ENCODE measurements at places on chromosomes 16 and 17.
A peak's percentile ranks its signal among the peaks of the same experiment; 100 is the strongest.

DNA sequence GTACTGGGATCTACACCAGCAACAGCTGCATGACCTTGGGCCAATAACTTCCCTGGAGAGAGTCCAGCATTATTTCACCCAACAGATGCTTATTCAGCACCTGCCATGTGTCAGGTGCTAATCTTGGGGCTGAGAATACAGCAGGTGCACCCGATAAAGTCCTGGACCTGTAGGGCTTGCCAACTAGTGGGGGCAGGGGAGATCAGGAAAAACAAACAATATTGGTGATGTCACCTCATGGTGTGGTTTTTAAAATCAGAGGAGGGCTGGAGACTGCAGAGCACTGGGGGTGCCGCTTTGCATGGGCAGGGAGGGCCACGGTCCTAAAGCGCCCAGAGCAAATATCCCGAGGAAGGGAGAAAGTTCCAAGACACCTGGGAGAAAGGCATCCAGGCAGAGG is 218.8 kb downstream of the C16orf95 start:
- no peak for DNase-seq
- H3K27ac ChIP-seq = no peak overlapping the region
- H3K4me3 ChIP-seq = no peak overlapping the region
- H3K4me1 ChIP-seq = no peaks in the 10 kb centered on the region

DNA sequence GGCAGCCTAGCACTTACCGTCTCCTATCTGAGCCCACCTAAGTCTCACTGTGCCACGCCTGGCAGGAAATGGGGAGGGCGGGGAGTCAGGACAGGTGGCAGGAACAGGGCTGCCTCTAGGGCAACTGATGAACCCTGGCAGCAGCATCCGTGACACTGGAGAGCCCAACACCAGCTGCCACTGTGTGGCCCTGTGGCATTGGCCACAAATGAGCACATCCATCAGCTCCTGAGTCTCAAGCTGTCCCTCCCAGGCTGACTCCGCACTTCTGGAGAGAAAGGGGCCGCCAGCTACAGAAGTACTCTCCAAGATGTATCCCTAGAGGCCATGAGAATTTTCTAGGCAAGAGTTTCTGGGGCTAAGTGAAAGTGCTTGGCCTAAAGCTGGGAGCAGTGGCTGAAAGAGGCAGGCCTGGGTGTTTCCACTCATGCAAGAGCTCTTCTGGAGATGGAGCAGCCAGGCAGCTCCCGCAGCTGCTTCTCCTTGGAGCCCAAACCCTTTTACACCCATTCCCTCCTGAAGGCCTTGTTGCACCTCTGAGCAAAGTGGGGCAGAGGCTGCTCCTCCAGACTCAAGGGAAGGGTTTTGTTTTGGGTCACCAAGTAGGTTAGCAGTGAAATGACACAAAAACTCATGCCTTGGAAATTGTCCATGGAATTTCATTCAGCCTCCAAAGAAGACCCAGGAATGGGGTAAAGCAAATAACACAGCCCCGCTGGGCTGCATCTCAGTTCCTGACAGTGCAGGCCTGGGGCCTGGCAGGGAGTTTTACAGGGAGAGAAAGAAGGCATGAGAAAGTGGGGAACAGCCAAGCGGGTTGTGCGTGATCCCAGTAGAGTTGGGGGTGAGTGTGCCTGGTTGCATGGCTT is 25.8 kb downstream of the PEMT start:
- no peaks in the 10 kb centered on the region for H3K4me1 ChIP-seq
- H3K36me3 ChIP-seq = no peaks in the 10 kb centered on the region
- H3K4me3 ChIP-seq = no peak overlapping the region
- H3K27me3 ChIP-seq = no peaks in the 10 kb centered on the region

- no peaks in the 10 kb centered on the region for H3K36me3 ChIP-seq
- H3K4me3 ChIP-seq = no peak overlapping the region
- H3K27ac ChIP-seq = no peak overlapping the region
- DNase-seq = no peak
- no peaks in the 10 kb centered on the region for H3K27me3 ChIP-seq
Observed at GRCh38 chr17:56392321-56392720, 201.2 kb upstream of the NOG start.

DNA sequence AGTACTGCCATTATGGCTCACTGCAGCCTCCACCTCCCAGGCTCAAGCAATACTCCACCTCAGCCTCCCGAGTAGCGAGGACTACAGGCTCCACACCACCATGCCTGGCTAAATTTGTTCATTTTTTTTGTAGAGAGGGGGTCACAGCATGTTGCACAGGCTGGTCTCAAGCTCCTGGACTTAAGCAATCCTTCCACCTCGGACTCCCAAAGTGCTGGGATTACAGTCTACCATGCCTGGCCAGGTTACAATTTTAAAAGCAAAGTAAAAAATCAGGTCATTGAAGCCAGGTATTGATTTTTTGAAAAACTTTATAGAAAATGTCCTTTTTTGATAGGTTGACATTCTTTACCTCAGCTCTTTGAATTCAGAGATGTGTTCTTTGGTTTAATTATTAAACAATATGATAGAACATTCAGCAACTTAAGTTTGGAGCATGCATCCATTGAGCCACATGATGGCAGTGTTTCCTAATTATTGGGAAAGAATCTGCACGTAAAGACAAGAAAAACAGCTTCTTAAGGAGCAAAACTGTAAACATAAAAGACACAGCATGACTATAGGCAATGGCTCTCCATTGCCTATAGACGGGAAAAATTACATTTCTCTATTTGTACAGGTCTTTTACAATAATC is 1.7 kb upstream of the SLC16A11 start:
- no peaks in the 10 kb centered on the region for H3K36me3 ChIP-seq
- H3K4me3 ChIP-seq = peak overlapping the region; percentile 52
- peak; percentile 79 for DNase-seq
- H3K4me1 ChIP-seq = 0 out of 2 replicates have a peak, but pooled peaks cover 10% of the 10 kb centered on the region
- H3K27me3 ChIP-seq = peaks cover 67% of the 10 kb centered on the region

GRCh38 chr16:16148755-16149154 is 74.5 kb downstream of the ABCC6 start:
- no peaks in the 10 kb centered on the region for H3K4me1 ChIP-seq
- no peak for DNase-seq
- no peaks in the 10 kb centered on the region for H3K27me3 ChIP-seq
- H3K27ac ChIP-seq = no peak overlapping the region

- H3K36me3 ChIP-seq = no peaks in the 10 kb centered on the region
- H3K4me1 ChIP-seq = peaks cover 16% of the 10 kb centered on the region
- H3K27ac ChIP-seq = peak overlapping the region; percentile 43
- H3K4me3 ChIP-seq = no peak overlapping the region
- no peaks in the 10 kb centered on the region for H3K27me3 ChIP-seq
Observed at GRCh38 chr16:54846766-54847165, 83.9 kb upstream of the IRX5 start.

- no peaks in the 10 kb centered on the region for H3K27me3 ChIP-seq
- H3K4me1 ChIP-seq = peaks cover 9% of the 10 kb centered on the region
Observed at GRCh38 chr17:77128896-77129567, 11.7 kb upstream of the SEC14L1 start.

DNA sequence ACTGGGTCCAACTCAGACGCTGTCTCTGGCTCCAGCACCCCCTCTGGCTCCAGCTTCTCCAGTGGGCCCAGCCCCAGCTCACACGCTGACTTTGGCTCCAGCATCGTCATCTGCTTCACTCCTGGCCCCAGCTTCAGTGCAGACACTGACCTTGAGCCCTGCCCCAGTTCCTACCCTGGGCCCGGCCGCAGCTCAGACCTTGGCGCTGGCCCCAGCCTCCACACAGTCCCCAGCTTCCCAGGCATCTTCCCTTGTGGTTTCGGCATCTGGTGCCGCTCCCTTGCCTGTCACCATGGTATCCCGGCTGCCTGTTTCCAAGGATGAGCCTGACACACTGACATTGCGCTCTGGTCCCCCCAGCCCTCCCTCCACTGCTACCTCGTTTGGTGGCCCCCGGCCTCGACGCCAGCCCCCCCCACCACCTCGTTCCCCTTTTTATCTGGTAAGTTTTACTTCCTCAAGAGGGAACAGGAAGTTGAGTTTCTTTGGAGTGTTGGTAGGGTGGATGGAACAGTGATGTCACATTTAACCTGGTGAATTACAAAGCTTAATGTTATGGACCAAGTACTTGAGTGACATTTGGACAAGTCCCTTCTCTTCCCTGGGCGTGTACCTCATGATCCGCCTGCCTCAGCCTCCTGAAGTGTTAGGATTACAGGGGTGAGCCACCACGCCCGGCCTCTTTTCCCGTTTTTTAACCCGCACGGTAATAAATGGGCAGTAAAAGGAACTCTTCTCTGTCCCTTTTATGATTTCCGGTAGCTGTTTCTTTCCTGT is 23.4 kb upstream of the PHKG2 start:
- no peaks in the 10 kb centered on the region for H3K4me1 ChIP-seq
- no peak for DNase-seq
- H3K27ac ChIP-seq = no peak overlapping the region
- H3K27me3 ChIP-seq = no peaks in the 10 kb centered on the region
- no peak overlapping the region for H3K4me3 ChIP-seq

GRCh38 chr16:82955741-82956348 is 329.1 kb downstream of the CDH13 start:
- no peaks in the 10 kb centered on the region for H3K27me3 ChIP-seq
- no peaks in the 10 kb centered on the region for H3K36me3 ChIP-seq
- DNase-seq = no peak
- no peak overlapping the region for H3K4me3 ChIP-seq

GRCh38 chr17:14451729-14452191 is 150.9 kb downstream of the HS3ST3B1 start:
- no peaks in the 10 kb centered on the region for H3K36me3 ChIP-seq
- H3K4me1 ChIP-seq = no peaks in the 10 kb centered on the region
- no peak overlapping the region for H3K27ac ChIP-seq
- H3K4me3 ChIP-seq = no peak overlapping the region

GRCh38 chr16:84875846-84876245 is 56.1 kb downstream of the CRISPLD2 start:
- H3K4me3 ChIP-seq = no peak overlapping the region
- H3K27me3 ChIP-seq = peaks cover 16% of the 10 kb centered on the region
- no peaks in the 10 kb centered on the region for H3K36me3 ChIP-seq
- no peak overlapping the region for H3K27ac ChIP-seq
- no peaks in the 10 kb centered on the region for H3K4me1 ChIP-seq

GRCh38 chr16:17432901-17433576 is 37.7 kb downstream of the XYLT1 start:
- H3K27ac ChIP-seq = no peak overlapping the region
- no peaks in the 10 kb centered on the region for H3K36me3 ChIP-seq
- H3K4me3 ChIP-seq = no peak overlapping the region
- H3K27me3 ChIP-seq = no peaks in the 10 kb centered on the region

DNA sequence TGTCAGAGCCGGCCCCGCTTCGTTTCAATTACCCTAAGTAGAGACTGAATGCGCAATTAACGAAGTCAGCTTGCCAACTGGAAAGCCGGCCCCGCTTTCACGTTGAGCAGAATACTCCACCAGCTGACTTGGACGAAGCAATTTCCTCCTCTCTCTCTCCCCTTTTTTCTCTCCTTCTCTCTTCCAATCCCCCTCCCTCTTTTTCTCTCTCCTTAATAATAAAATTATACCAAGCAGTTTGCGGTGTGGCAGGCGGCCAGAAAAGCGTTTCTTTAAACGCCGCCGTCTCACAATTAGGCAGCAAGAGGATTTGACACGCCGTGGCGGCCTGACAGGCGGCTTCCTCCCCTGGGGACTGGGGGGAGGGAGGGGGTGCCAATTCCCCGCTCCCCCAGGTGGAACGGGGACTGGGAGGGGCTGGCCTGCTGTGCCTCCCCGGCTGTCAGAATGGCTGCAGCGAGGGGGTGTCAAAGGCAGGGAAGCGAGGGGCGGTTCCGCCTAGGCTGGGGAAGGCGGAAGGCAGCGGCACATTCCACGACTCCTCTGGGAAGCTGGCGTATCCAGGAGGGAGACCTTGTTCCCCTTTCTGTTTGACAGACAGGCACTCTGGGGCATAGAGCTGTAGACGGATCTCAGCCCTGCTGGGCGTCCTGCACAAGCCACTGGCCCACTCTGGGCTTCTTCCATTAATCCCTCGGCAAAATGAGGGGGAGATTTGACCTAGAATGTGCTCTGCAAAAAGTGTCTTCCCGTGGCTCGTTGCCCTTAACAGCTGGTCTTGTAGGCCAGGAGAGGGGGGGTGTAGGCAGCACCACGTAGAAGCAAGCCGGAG is 52.7 kb downstream of the SREBF1 start:
- no peaks in the 10 kb centered on the region for H3K36me3 ChIP-seq
- H3K4me1 ChIP-seq = no peaks in the 10 kb centered on the region
- no peak overlapping the region for H3K27ac ChIP-seq
- H3K4me3 ChIP-seq = peak overlapping the region; percentile 50

- peaks cover 63% of the 10 kb centered on the region for H3K27me3 ChIP-seq
- no peaks in the 10 kb centered on the region for H3K36me3 ChIP-seq
- no peak overlapping the region for H3K4me3 ChIP-seq
- no peaks in the 10 kb centered on the region for H3K4me1 ChIP-seq
- no peak overlapping the region for H3K27ac ChIP-seq
Observed at GRCh38 chr17:74513987-74514631, 17.2 kb downstream of the CD300LB start.

DNA sequence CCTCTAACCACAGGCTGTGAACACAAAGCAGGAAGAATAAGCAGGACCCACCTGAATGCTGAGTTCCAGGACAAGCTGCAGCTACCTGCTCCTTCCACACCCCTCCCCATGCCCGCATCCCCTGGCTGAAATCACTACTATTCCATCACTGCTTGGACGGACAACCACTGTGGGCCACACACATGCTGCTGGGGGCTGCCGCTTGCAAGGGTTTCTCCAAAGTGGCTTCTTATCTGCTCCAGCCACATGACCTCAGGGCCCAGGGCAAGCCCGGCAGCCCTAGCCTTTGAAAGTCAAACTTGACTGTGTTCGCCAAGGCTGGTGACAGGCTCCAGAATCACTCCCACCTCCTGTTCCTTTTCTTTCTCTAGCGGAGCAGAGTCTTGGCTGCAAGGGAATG is 18.4 kb downstream of the FA2H start:
- H3K27ac ChIP-seq = no peak overlapping the region
- no peak for DNase-seq
- H3K4me1 ChIP-seq = no peaks in the 10 kb centered on the region
- no peaks in the 10 kb centered on the region for H3K27me3 ChIP-seq
- no peaks in the 10 kb centered on the region for H3K36me3 ChIP-seq
- H3K4me3 ChIP-seq = no peak overlapping the region

GRCh38 chr17:81582341-81582740 is 30.2 kb upstream of the FAAP100 start:
- no peaks in the 10 kb centered on the region for H3K27me3 ChIP-seq
- no peak overlapping the region for H3K4me3 ChIP-seq
- no peak for DNase-seq
- no peak overlapping the region for H3K27ac ChIP-seq

DNA sequence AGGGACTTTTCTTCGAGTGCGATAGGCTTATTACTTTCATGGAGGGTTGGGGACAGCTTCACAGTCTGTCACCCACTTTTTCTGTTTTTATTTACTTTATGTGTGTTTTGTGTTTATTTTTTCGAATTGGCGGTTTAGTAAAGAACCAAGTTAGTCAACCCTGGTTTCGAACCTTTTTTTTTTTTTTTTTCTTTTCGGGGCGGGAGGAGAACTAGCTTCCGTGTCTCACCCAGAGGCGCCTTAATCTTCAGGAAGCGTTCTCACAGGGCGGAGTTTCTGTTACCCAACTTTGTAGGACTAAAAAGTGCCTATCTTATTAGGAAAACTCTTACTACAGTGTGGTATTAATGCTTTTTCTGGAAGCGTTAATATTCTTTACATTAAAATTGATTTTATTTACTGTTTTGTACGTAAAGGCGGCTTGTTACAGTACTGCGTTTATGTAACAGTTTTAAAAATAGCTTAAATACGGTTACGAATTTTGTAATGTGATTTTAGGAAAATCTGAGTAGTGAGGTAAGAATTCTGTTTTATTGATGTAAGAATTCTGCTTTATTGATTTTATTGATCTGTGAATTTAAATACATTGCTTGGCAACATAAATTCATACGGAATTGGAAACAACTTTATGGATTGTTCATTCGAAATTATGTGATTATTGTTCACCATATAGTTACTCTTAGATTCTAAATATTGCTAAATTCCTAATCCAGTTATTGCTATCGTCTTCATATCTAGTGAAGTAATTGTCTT is 885 bp downstream of the ZNF207 start:
- peak overlapping the region; percentile 84 for H3K4me3 ChIP-seq
- peaks cover 7% of the 10 kb centered on the region for H3K4me1 ChIP-seq
- peak; percentile 73 for DNase-seq
- peaks cover 26% of the 10 kb centered on the region for H3K36me3 ChIP-seq

Measured in MM.1S (cell line).